ENCODE measurements at places on chromosomes 5 and 9.

DNA sequence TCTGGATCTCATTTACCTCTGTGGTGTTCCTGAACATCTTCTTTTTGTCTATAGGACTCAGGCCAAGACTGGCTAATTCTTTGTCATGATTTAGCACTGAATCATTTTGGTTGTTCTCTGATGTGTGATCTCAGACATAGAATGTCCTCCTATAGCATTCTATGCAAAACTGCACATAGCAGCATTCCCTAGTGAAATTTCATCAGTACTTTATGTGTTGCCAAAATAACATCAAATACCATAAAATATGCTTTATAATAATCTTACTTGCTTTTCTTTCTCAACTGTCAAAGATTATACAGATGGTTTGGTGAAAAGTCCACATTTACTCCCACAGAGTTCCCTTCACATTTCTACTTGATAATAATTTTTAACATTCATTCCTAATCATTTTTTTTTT is 115.7 kb upstream of the MPDZ start:
- DNase-seq, result no peak

- DNase-seq, result no peak
Observed at GRCh38 chr9:85408494-85408893, 333.3 kb downstream of the AGTPBP1 start.

DNA sequence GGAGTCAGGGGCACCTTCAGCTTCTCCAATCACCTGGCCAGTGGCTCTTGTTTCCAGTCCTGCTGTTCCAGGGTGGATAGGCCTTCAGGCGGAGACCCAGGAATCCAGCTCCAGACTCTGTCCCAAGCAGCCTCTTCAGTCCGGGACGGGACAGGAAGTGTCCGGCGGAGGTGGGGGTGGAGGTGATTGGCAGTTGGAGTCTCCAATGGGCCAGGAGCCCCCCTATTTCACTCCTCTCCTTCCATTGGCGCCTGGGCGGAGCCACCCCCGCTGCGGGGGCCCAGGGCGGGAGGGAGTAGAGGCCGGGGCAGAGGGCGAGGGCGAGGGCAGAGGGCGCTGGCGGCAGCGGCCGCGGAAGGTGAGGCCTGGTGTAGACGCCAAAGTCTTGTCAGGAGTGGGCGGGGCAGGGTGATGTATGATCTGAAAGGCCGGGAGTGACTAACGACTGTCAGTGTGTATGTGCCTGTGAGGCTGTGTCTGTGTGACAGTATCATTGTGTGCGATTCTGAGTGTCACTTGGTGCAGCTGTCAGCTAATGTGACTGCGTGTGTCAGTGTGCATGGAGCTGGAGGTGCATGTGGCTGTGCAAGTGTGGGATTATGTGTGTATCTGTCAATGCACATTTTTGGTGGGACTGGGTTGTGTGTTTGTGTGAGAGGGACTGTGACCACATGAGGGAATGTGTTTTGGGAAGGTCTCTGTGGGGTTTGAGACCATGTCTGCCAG is at the start of gene IL11RA:
IL11RA (plus strand) TSS at position 310 of the 726 bp plus-strand sequence. CDS start 3,033 bp downstream, outside the sequence.
- DNase-seq, result no peak

DNA sequence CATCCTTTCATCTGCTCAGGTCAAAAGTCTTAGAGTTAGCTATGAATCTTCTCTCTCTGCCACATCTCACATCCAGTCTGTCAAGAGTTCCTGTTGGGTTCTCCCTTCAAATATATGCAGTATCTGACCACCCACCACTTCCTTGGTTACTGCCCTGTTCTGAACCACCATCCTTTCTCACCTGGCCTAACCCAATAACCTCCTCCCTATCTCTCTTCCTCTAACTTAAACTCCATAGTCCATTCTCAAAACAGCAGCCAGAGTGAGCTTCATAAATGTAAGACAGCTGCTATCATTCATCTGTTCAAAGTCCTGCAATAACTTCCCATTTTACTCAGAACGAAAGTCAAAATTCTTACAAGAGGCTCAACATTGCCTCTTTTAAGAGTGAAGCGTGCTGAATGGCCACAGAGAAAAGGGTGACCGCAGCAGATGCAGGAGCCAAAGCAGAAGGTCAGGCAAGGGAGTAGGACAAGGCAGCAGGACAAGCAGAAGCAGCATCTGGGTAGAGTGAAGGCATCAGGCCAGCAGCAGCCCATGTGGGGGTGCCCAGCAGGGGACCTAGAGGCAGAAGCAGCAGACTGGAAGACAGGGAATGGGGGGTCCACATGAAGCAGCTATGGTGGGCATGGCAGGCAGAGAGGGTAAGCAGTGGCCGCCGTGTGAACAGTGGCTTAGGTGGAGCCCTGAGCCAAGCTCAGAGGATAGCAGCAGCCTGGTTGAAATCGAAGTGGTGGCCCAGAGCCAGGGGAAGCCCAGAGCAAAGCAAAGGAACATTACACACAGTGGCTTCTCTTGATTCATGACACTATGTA is 39.3 kb upstream of the CDC42SE2 start:
- no peak for DNase-seq

- no peak for DNase-seq
Observed at GRCh38 chr9:33043671-33044070, 18.6 kb downstream of the DNAJA1 start.

DNA sequence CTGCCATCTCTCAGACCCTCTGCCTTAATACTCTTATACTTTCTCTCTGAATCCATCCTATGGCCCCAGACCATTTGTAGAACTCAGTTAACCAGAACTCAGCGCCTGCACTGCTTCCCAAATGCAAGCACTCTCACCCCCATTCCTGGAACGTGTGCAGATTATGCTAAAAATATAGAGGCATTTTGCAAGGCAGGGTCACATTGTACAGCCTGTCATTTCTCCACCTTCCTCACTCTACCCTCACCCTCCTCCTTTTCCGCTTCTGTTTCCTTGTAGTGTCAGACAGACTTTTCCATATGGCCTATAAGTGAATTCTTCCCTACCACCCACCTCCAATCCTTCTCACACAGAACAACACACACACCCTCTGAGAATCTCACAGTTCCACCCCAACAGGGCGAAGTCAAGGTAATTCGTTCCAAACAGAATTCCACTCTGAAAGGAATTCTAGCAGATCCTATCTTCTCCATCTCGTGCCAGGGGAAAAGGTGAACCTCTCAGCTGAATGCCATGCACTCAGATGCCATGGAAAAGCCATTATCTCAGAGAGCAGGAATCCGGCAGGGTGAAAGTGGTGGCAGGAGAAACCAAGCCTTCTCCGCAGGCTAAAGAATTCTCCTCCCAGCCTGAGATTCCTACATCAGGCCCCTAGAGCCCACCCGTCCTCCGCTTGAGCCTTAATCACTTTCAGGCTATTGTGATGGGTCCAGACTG is 25.3 kb downstream of the GGTA1 start:
- DNase-seq, result no peak

GRCh38 chr5:61162832-61163567 is 732 bp upstream of the SMIM15 start:
- DNase-seq, result no peak

GRCh38 chr5:29822521-29822920 is 1371.0 kb upstream of the CDH6 start:
- no peak for DNase-seq

DNA sequence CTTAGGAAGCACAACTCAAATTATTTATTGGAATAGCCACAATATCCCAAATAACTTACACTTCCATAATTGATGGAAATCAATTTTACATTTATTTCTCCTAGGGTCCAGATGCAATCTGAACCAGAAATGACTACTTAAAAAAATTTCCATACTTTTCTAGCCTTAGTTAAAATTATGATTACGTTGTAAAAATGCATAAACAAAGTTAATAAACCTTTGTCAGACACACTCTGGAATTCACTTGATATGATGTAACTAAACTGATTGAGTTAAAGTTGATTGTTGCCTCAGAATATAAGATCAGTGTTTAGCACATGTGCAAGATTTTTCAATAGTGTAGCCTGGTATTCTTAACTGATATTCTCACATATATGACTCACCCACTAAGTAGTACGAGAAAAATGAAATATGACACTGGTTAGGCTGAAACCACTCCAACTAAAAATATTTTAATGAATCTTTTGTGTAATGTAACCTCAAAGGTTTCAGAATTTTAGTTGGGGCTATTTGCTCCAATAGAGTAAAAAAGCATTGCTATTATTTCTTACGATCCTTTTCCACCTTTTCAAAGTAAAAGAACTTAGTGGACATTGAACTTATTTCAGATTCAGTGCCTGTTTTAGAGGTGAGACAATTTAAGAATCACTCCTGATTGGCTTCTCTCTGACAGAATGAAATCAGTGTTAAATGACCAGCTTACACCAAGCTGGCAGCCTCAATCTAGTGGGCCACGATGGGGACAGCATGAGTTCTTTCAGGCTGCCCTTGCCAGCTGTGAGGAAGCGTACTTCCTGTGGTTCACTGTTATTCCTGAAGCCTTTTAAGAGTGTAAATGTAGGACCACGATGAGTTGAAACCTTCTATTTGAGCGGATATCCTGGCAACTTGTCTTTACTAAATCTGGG is 277.2 kb upstream of the CDH9 start:
- no peak for DNase-seq

DNA sequence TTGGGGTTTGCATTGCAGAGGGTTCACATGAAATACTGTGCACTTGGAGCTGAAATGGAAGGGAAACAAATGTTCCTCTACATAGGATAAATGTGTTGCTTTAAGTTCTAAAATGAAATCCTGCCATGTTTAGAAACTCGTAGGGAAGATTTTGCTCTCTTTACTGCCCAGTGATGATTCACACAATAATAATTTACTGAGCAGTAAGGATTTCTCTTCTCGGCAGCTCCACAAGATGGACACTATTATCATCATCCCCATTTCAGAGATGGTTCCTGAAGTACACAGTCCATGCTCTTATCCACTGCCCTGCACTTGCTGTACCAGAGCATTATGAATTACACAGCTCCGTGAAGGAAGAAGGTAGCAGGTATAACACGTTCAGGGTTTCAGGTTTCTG is 4.1 kb downstream of the HACD4 start:
- DNase-seq, result peak; percentile 20

- no peak for DNase-seq
Observed at GRCh38 chr5:174204535-174205313, 159.2 kb downstream of the NSG2 start.

DNA sequence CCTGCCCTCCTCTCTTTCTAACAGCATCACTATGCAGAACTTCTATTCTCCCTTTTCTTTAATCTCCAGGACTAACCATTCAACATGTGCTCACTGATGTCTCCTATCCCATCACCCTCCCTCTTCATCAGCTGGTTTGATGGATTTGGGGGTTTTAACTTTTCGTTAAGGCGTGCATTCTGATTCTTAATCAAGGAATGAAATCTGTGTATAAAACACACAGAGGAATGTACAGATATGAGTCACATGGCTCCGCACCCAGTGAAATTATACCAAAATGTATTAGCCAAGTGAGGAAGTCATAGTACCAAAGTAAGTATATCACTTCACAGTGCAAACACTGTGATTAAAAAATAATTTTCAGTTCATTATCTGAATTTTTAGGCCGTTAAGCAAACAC is 35.2 kb downstream of the MARCHF11 start:
- DNase-seq, result no peak

GRCh38 chr5:166722939-166723338 is 1568.5 kb upstream of the WWC1 start:
- DNase-seq, result no peak

- no peak for DNase-seq
Observed at GRCh38 chr5:10635257-10635866, 71.5 kb downstream of the ANKRD33B start.

DNA sequence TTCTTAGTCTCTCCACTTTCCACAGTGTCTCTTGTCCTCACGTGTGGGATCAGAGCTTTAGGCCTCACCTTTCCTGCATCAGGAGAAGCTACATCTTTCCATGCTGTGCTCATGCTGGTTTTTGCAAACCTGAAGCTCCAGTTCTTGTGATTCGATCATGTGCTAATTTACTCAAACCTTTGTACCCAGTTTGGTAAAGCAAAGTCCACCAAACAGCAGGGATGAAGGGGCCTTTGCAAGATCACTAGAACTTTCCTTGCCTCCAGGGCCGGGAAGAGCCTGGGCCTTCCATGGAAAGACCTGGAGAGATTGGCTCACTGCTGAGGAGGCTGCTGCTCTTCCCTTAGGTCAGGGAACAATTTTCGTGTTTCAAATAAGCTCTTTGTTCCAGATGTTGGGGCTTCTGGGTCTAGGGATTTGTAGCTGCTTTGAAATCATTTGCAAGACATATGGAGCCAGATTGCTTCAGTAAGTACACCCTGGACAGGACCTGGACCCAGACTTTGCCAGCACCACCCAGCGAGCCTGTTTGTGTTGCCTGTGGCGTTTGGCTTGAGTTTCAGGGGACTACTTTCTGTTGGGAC is 18.7 kb upstream of the SPATA31E1 start:
- no peak for DNase-seq

GRCh38 chr9:18543406-18544192 is 69.6 kb downstream of the ADAMTSL1 start:
- DNase-seq, result peak; percentile 47

DNA sequence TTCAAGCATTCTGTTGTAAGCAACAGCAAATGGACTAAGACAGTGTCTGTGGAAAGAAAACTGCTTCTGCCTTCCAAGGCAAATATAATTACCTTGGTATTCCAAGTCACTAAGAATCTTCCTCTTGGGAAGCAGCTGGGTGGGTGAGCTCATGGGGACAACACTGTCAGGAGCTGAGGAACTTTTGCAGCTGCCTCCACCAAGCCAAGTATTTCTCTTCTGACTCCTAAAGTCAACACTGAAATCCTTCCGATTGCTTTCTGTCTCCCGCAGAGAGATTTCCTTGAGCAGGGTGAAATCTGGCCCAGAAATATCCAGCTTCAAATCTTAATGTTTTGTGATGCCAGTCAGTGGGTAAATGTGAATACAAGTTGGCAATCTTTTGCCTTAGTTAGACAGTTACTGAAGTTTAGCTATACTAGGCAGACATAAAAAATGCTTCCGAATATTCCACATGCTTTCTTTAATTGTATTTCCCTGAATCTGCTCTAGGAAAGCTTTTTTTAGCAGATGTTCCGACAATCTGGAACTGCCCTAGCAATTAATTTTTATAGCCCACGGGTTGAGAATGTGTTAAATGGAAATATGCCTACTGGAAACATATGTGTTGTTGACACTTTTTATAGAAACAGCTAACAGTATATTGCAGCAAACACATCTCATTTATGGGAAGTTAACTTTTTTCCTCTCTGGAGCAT is 369.9 kb upstream of the DAB2 start:
- DNase-seq, result no peak

GRCh38 chr9:15205632-15206420 is 101.2 kb downstream of the TTC39B start:
- no peak for DNase-seq

- no peak for DNase-seq
Observed at GRCh38 chr9:1837453-1838084, 177.6 kb upstream of the SMARCA2 start.

- DNase-seq, result no peak
Observed at GRCh38 chr5:170348137-170348633, 41.0 kb downstream of the KCNMB1 start.

GRCh38 chr5:473551-474192 is 30.7 kb downstream of the EXOC3 start:
- DNase-seq, result peak; percentile 13

GRCh38 chr5:129617206-129617605 is 130.7 kb upstream of the MINAR2 start:
- no peak for DNase-seq

DNA sequence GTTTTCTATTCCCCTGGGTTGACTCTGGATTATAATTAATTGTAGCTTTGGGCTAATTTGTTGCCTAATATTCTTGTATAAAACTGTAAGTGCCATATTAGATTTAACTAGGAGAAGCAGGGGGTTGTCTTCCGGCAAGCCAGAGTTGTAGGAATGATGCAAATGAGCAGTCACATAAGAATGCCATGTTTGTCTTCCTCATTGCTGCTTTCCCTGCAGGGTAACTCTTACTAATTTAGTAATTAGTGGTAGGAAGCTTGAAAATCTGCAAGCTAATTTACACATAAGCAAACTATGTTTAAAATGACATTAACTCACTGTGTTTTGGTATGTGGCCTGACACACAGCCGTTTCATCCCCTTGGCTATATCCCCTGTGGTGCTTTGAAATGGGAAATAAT is 527.8 kb downstream of the KCTD16 start:
- DNase-seq, result no peak
